Nucleus accumbens (tissue), 56 donors: ENCODE measurements at places on chromosomes 5 and 9.

- no peak for DNase-seq
These were observed 16.2 kb downstream of the RALGDS start for GRCh38 chr9:133104718-133105460.

DNA sequence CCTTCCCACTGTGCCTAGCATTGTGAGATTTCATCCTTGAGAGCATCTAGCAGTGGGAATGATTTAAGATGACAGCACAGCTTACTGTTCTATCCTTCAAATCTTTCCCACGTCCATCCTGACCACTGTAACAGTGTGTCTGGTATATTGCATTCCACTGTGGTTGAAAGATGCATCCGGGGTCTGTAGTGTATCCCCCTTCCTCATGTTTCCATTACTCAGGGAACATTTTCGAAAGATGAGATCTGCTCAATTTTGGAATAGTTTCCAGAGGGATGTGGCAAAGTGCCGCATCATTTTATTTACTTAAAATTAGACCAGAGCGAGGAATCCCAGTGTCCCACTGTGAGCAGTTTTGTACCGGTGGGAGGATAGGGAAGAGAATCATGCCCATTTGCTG lies 407.1 kb upstream of the PAPPA start:
- no peak for DNase-seq

GRCh38 chr9:7089406-7090193 lies 331.8 kb downstream of the KDM4C start:
- DNase-seq, result no peak

- DNase-seq, result no peak
These were observed 459.9 kb upstream of the NMUR2 start for GRCh38 chr5:152864991-152865390.

DNA sequence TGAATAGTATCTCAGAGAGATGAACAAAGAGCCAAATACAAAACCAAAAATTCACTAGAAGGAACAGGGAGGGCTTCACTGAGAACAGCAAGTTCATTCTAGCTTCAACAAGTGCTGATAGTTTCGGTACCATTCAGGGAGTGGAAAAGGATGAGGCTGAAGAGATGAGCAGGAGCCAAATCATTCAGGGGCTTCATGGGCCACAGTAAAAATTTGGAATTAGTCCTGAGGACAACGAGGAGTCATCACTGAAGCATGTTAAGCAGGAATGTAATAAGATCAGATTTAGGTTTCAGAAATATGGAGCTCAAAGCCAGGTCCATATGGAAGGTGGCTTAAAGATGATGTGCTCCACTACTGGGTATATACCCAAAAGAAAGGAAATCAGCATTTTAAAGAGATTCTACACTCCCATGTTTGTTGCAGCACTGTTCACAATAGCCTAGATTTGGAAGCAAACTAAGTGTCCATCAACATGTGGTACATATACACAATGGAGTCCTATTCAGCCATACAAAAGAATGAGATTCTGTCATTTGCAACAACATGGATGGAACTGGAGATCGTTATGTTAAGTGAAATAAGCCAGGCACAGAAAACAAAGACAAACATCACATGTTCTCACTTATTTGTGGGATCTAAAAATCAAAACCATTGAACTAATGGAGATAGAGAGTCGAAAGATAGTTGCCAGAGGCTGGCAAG lies 36.2 kb downstream of the SPOCK1 start:
- no peak for DNase-seq

DNA sequence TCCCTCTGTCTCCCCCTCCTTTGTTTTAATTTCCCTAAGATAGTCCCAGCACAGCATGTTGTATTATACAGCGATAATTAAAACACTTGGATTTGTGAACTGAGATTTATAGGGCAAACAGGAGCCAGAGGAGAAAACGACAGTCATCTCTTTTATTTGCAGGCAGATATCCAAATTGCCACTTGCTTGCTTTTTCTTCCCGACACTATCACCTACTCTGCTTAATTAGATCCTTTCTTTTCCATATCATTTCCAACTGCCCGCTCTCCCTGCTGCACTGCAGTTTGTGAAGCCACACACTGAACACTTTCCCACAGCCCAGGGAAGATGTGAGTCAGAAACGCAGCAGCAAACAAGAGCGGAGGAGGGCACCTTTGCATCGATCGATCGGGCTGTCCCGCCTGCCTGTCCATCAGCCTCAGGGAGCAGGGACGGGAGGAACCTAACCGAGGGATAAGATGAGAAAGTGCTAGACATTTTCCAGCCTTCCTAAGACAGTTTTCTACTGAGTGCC lies 35.8 kb upstream of the SPRY4 start:
- DNase-seq, result no peak

GRCh38 chr5:172646716-172647285 lies 5.7 kb downstream of the NEURL1B start:
- DNase-seq, result no peak

DNA sequence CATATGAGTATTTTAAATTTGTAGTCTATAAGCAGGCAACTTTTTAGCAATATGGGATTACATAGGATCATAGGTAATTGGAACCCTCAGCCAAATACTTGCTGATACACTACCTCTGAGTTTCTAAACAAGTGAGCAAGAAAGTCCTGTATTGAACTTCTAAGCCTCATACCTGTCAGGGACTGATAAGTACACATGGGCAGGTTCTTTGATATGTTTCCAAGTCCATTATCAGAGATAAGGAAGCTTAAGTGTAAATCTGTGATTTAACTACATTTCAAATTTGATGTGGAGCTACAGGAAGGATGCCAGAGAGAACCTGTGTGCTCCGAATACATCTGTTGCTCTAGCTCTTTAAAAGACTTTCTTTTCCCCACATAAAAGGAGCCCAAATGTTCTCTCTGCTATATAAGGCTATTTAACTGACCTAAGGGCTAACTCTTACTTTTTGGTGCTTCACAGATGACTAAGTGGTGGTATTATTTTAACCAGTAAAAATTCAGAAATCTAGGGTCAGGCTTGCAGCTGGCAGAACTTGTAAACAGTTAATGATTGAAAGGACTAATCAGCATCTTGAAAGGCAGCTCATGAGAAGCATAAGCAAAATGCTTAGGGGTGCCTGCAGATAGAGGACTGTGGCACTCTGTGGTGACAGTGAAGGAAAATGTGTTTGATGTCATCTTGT lies 228.6 kb downstream of the NR3C1 start:
- no peak for DNase-seq

DNA sequence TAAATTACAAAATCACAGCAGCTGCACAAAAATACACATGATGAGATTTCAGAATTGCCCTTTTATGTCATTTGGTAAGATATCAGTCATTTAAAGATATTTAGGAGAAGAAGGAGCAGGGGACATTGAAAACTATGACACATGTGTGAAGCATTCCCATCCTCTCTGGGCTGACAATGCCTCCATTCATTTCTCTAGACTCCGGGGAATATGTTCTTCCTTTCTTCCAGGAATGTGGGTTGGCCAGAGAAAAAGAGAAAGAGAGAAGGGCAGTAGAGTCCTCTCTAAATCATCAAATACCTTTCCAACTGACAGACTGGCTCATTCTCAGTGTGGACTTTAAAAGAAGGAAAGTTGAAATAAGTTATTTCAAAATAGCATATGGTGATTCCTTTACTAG lies 205.6 kb upstream of the ADAMTSL1 start:
- no peak for DNase-seq
